CD4-positive, alpha-beta T cell treated with Interleukin-17A for 1 hour (primary cell): ENCODE measurements at places on chromosomes 7 and 10.

DNA sequence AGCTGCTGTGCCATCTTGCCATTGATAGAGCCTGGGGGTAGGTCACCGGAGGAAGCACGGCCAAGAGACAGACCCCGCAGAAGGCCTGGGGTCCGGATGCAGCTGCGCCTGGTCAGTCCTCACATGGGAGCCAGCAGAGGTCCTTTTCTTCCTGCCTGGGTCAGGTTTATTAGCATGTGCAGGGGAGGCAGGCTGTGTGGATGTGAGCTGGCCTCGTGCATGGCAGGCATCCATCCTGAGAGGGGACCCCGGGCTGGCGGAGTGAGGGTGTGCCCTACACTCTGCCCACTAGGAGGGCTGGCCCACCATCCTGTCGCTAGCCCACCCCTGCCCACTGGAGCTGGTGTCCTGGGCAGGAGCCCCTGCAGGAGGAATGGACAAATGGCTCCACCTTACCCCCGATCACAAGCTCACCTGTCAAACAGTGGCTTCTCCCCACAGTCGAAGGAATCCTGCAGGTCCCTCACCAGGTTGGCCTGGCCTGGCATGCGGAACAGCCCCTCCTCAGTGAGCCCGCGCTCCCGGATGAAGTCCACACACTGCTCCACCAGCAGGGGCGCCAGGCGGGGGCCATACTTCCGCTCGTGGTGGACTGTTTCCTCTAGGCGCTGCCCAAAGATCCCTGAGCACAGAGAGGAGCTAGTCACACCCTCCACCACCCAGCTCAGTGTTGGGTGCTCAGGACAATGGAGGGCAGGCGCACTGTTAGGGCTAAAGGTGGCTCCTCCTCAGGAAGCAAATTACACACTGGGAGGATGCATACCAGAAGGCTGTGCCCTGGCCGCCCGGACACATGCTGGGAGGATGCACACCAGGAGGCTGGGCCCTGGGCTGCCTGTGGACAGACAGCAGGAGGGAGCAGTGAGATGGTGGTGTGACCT is 145.4 kb downstream of the ARHGAP22 start:
- no peak for DNase-seq

GRCh38 chr7:113209449-113210203 is 91.3 kb upstream of the SMIM30 start:
- no peak for DNase-seq

DNA sequence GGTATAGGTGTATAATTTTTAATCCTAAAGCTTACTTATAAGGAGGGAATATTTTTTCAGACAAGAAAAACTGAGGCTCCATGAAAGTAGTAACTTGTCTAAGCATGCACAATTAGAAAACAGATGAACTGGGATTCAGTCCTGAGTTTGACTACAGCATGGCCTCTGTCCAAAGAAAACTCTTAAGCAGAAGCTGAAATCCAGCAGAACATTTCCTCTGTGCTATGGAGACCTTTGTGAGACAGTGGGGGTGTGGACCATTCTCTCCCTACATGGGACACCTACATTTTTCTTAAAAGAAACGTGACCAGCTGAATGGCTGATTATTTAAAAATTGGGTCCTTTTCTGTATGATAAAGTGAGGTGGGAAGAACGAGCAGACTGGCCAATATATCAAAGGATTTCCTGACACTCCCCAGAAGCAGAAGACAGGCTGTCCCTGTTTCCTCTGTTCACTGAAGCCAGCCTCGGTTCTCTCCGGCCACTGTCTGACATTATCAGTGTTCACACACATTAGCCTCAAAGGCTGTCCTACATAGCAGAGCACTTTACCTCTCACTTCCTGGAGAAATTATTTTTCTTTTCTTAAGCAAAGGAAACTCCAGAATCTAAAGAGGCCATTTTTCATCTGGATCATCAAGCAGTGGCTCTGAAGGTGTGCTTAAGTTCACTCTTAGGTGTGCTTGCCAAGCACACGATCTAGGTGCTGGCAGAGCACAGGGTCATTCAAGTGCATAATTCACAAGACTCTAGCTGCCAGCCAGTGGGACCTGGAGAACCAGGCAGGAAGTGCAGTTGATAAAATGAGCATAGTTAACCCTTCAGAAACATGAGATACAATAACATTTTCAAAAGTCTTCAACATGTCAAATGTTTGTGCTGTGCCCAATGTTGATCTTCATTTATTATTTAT is 40.4 kb upstream of the KIAA1217 start:
- DNase-seq = no peak

- no peak for DNase-seq
These were observed 45.6 kb upstream of the TES start for GRCh38 chr7:116164552-116165306.

DNA sequence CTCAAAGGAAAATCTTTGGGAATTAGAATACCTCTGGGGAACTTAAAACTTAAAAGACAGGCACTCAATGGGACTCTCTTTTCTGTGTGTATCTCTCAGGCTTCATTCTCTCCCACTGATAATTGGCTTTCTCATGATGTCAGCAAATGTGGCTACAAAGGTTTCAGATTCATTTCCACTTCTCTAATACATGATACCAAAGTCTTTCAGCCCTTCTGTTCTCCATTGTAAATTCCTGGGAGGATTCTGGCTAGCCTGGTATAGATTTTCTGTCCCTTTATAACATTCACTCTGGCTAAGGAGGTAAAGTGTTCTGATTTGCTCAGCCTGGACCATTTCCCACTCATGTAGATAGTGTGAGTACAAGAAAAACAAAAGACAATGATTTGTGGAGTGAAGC is 606.2 kb downstream of the PCDH15 start:
- no peak for DNase-seq
